Fibroblast of pulmonary artery (primary cell): ENCODE measurements at places on chromosomes 6 and 20.

GRCh38 chr6:83265384-83265783, 72.2 kb downstream of the RWDD2A start:
- peak; percentile 35 for DNase-seq

- no peak for DNase-seq
Observed at GRCh38 chr20:47468290-47469050, 33.2 kb upstream of the NCOA3 start.

DNA sequence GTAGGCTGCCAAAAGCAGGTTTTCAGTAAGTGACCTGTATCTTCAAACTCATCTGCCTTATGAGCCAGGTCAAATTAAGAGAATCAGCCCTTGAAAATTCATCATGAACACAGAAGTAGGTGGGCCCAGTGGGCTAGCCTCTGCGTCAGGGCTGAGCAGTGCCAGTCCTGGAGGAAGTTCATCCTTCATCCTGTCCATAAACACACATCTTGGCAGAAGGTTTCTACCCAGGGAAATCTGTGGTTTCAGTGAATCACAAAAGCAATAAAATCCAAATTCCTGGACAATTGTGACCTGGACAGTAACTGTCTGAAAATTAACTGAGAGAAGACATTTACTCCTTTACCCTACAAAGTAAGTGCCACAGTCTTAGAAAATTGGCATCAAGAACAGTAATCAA, 72.4 kb downstream of the ATG5 start:
- DNase-seq, result peak; percentile 57

DNA sequence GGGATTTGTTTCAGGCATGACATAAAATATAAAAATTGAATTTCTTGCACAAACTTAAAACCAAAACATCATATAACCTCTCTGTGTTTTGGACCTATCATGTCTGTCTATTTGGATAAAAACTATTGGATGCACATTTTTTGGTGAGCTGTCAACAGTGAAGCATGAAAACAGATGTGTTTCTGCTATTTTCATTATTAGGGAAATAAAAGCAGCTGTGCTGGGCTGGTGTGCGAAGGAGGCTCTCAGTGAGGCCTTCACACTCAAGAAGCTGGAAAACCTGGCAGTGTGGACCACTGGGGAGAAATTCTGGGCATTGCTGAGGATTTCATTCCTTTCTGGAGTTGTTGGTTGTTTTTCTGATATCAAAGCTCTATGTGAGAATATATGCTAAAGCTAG, 395.3 kb downstream of the GJA1 start:
- no peak for DNase-seq

DNA sequence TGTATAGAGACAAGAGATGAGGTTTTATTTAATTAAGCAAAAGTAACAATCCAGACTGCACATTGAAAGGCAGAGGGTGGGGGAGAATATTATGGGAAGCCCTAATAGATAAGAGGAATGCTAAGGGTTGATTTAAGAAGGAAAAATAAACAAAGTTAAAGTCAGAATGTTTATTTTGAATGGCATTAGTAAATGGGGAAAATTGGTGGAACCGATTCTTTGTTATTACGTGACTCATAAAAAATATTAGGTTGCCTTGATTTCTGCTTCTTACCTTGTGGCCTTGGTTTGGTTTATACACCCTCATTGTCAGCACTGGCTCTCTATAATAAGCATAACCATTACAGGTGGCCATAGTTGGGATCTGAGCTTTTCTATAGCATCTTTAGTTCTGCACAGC, 674.8 kb upstream of the CITED2 start:
- no peak for DNase-seq

DNA sequence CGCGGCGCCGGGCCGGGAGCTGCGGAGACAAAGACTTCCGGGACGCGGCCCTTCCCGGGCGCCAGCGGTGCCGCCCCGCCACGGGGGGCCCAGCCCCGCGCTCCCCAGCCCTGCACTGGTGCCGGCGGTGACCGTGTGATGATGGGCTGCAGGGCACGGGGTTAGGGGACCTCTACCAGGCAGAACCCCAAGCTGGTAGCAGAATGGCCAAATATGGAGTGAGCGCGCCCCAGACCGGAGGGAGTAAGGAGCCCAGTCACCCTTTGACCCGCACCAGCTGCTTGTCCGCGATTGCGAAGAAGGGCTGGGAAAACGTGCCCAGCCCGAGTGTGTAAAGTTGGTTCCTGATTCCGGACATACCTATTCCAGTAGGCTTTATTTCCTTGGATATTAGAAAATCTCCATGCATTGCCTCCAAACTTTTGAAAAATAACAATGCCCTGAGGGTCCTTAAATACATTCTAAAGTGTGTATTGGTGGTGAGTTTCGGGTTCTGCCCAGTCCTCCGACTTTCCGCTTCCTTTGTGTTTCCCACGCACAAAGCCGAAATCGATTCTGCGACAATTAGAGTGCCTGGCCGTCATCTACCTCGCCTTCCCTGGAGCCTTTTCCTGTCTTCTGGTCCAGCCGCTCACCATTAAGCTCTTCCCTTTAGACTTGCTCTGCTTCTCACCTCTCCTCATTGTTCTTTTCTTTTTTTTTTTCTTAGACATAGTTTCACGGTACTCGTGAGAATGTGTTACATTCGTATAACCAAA, 1.1 kb downstream of the ABRACL start:
- peak; percentile 82 for DNase-seq
